ENCODE measurements at places on chromosomes 7 and 10.

DNA sequence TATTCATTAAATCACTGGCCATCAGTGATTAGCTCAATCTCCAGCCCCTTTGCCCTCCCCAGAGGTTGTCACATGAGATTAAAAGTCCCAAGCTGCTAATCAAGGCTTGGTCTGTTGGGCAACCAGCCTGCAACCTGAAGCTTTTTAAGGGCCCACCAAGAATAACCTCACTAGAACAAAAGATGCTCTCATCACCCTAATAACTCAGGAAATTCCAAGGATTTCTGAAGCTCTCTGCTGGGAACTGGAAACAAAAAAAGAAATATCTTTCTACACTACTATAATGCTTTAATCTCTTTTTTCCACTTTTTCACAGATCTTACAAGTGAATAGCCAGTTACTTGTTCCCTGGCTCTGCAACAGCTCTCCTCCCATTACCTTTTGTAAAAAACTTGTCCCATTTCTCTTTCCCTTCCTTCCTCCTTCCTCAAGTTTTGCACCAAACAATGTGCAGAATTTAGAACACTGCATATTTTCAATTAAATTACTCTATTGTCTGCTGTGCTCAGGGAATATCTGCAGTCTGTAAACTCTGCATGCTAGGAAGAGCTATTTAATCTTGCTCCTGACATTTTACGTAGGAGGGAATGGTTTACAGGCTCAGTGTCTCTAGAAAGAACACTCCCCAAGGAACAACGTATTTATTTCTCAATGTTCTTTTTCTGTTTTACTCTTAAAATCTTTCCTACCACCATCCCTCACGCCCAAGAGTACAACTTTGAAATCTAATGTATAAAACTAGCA is 169.1 kb downstream of the IMMP2L start:
- H3K27me3 ChIP-seq = no peaks in the 10 kb centered on the region
- H3K4me3 ChIP-seq = no peak overlapping the region
- no peaks in the 10 kb centered on the region for H3K4me1 ChIP-seq
- no peak overlapping the region for H3K27ac ChIP-seq

- no peak for DNase-seq
- H3K27ac ChIP-seq = no peak overlapping the region
- H3K4me1 ChIP-seq = peaks cover 39% of the 10 kb centered on the region
- peak overlapping the region; percentile 88 for H3K4me3 ChIP-seq
- no peaks in the 10 kb centered on the region for H3K27me3 ChIP-seq
Observed at GRCh38 chr7:150325110-150325611, 1.8 kb upstream of the ACTR3C start.

DNA sequence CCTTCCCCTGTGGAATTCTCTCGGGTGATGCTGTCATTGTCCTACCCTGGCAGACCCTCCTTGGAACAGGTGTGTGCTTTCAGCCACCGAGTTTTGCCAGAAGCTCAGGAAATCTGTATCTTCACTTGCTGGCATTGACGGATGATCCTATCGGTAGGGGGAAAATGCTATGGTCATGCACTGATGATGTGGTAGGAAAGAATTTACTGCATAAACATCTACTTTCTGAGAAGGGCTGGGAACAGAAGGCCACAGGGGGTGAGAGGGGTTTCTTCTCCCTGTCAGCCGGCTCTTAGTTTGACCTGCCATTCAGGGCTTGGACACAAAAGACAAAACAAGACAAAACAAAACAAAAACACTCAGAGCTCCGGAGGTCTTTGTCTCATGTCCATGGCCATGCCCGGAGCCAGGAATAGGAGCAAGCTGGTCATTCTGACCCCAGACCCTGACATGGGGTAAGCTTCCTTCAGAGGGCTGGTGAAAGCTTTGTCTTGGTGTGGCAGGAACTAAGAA is 43.6 kb upstream of the CARD11 start:
- no peak for DNase-seq
- no peaks in the 10 kb centered on the region for H3K27me3 ChIP-seq
- H3K4me1 ChIP-seq = peaks cover 23% of the 10 kb centered on the region
- no peak overlapping the region for H3K27ac ChIP-seq

- H3K36me3 ChIP-seq = no peaks in the 10 kb centered on the region
- H3K27ac ChIP-seq = no peak overlapping the region
- H3K4me1 ChIP-seq = no peaks in the 10 kb centered on the region
- DNase-seq = no peak
Observed at GRCh38 chr10:66927971-66928770, 2.3 kb downstream of the LRRTM3 start.

DNA sequence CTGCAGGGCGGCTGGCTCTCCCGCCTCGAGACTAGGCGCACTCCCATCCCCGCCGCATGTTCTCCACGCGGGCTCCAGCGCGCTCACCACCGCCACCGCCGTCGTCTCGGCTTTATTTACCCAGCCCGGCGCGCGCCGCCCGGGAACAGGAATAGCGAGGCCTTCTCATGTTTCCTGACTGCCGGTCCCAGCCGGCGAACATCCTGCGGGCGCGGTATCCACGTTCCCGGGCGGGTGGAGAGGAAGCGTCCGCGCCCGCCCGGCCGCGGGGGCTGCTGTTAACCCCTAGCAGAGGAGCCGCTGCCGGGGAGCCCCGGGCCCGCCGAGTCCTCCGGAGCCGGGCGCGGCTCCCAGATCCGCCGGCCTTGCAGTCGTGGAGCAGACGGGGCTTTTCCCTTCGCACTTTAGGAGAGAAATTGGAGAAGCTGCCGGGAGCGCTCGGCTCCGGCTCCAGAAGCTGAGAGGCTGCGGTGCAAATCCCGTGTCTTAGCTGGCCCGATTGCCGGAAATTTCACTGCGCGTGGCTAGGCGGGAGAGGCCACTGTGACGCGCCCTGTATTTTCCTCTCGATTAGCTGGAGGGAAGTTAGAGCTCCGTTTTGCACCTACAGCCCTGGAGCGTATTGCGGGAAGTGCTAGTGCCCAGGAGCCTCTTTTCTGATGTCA is at the start of gene MKX:
TSS of gene MKX (minus strand) at position 88 of the 665 bp plus-strand sequence. CDS start 2,404 bp downstream, outside the sequence.
- H3K4me1 ChIP-seq = peaks cover 40% of the 10 kb centered on the region
- peaks cover 60% of the 10 kb centered on the region for H3K27me3 ChIP-seq
- DNase-seq = peak; percentile 38
- peak within 1 kb of the TSS; percentile 39 for H3K27ac ChIP-seq
- H3K36me3 ChIP-seq = no peaks in the 10 kb centered on the region

Data from activated naive CD8-positive, alpha-beta T cell treated with anti-CD3 and anti-CD28 coated beads, Interleukin-2, amount 50 U/mL, for 24 hours (primary cell).